NCI-H1105 treated with DMSO at 0.1 percent for 48 hours (cell line): ENCODE measurements at places on chromosomes 1 and 21.

DNA sequence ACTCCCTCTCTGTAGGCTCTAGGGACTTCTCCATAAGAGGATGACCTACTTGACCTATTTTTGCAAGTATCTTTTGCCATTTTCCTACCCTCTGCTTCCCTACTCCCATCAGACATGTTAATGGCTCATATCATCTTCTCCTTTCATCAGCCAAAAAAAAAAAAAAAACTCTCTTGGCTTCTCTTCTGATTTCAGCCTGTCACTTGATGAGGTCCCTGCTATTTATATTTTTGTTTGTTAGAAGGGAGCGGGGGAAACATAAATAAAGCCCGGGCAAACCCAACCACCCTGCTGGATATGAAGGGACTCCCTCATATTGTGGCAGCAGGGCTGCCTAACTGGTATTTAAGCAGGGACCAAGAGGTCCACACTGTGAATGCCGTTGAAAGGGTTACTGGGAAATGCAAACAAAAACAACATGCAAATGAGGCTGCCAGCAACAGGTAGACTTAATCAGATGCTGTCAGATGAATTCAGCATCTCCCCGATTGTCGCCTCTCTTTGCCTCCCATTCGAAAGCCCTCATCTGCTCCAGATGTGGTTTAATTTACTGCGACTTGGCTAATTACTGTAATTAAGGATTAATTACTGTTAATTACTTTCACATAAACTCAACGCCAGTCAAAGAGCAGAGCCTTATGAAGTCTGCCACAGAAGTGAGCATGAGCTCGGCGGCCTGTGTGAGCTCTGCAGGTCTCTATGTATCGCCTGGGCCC, 172.3 kb downstream of the PBX1 start:
- no peak for DNase-seq

GRCh38 chr1:152186556-152187285, 27.7 kb upstream of the RPTN start:
- no peak for DNase-seq

GRCh38 chr1:1237874-1238701, 6.1 kb downstream of the B3GALT6 start:
- no peak for DNase-seq

DNA sequence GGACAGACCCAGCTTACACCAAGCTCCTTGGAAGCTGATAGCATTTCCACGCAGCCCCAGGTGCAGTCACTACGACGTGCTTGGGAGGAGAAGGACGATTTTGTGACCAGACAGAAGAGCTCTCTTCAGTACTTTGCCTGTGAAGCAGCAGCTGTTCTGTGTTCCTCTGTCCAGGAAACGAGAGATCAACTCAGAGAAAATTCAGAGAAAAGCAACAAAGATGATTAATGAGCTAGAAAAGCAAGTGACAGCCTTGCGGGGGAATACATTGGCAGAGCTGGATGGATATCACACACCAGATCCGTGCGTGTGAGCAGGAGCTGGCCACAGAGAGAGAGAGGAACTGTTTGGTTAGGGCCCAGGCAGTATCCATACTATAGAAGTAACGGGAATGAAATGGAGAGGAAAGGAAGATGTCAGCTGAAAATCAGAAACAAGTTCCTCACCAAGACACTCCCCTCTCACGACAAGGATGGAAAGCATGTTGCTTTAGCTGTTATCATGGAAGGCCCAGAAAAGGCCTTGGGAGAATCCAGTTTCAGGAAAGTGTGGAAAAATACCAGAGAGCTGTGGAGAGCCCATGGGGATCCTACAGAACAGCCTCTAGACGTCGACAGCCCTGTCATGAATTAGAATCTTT, 106.2 kb downstream of the TOMM20 start:
- no peak for DNase-seq

DNA sequence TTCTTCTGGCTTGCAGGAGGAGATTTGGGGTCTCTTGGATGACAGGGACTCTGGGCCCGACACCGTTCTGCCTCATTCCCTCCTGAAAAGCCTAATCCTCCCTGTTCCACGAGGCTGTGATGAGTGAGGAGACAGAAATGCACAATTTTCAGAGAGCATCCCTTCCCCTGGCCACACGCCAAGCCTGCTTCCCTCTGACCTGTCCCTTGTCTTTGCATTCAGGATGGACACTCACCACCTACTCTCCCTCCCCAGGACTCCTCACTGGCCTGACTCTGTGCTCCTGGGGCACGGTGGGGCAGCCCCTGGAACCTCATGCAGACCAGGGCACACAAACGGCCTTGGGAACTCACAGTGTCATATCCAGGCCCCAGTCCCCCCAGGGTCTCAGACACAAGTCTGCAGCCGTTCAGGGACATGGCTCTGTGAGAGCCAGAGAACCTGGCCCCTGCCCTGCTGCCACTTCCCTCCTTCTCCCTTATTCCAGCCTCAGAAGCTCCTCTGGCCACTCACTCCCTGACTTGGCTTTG, 3.5 kb upstream of the PRAMEF12 start:
- no peak for DNase-seq

DNA sequence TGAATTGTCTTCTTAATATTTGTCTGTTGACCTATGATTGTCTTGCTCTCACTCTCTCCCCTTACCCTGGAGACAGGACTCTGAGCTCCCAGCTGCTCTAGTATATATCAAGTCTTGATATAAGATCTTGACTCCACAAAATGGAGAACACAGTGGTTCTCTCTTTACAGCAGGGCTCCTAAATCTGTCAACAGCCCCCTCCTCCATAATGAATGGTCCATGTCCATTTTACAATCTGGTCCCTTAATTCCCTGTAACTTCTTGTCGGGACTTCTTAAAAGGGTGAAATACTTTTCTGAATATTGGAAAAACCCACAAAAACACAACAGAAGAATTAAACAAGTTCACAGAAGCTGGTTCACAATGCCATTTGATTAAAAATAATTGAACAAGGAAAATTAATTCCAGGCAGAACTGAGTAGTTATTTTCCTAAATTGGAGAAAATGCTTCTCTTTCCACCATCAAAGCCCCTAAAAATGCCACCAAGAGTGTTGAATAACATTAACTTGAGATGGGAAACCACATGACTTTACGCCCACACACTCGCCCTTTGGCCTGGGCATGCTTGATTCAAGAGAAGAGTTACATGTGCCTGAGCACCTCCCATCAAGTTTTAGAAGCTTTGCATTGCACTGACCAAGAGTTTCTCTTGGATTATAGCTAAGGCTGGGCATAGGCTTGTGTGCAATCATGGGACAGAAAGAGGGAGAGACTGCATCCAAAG, 109.8 kb downstream of the TOMM20 start:
- no peak for DNase-seq

GRCh38 chr21:20875742-20876141, 122.5 kb upstream of the NCAM2 start:
- DNase-seq, result peak; percentile 31

GRCh38 chr1:221227872-221228337, 348.7 kb downstream of the HLX start:
- DNase-seq, result no peak

DNA sequence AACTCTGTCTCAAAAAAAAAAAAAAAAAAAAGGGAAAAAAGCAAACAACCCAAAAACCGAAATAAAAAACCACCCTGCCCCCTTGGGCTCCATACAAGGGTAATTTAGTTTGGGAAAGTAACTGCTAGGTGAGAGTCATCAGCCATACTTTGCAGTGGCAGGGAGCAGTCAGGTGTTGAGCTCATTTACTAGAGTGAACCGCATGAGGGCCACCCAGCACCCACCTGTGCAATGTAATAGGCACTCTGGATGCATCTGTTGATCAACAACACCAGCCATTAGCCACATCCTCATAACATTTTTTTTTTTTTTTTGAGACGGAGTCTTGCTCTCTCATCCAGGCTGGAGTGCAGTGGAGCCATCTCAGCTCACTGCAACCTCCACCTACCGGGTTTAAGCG, 9.1 kb downstream of the INAVA start:
- no peak for DNase-seq

DNA sequence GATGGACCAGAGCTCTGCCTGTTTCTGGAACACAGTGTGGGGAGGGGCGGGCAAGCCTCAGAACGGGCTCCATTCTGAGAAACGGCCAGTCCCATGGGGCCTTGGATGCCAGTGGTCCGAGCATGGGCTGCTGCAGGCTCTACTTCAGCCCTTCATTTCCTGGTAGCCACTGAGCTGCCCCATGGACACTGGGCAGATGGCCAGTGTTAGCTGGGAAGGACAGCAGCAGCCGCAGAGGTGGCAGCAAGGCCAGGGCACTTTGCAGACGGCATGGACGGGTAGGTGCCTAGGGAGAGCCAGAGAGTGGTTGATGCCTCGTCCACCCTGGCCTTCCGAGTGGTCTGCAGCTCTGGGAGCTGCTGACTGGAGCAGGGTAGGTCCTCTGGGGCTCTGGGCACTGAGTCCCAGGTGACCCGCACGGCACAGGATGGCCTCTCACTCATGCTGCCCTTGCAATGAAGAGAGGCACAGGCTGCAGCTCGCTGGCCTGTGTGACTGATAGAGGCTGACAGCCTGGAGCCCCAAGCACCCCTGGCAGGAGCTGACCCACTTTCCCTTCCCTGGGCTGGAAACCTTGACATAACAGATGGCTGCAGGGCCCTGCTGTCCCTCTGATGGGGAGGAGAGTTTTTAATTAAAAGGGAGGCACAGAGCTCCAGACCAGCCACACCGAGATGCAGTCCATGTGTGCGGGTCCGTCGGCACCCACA, 87.7 kb upstream of the COL6A1 start:
- DNase-seq, result no peak

- DNase-seq, result no peak
Observed at GRCh38 chr1:117698398-117699160, 92.7 kb downstream of the TENT5C start.

DNA sequence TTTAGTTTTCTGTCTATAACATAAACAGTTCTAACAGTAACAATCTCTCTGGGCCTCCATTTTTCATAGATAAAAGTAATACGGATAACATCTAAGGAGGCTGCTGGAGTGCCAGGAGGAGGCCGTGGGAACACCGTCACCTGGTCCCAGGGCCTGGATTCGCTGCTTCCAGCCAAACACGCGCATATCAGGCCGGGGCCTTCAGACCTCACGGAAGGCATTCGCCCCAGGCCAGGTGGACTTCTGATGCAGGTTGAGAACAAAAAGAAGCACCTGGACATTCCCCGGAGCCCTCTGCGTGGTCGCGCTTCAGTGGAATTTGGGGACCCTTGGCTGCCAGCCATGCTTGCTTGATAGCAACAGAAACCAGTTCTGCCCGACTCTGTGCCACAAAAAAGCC, 113.1 kb upstream of the GUCA2B start:
- no peak for DNase-seq

GRCh38 chr1:55153031-55153430, 62.1 kb downstream of the USP24 start:
- no peak for DNase-seq

GRCh38 chr1:36729716-36730510, 247.2 kb upstream of the CSF3R start:
- no peak for DNase-seq

DNA sequence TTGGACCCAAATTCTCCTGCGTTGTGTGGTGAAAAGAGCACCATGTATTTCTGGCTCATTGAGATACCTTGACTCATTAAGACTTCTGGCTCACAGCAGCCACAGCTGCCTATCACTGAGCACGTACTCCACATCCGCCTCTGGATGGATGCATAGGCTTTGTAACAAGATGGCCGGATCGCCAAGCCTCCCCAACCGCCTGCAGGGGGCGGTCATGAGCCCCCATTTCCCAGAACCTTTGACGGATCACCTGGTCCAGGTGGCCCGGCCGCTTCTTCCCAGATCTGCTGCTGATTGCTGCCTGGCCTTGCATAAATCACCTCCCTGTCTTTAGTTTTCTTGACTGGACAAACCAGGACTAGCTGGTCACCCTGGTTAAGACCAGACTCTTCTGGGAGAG, 156.5 kb upstream of the KLHDC7A start:
- no peak for DNase-seq

DNA sequence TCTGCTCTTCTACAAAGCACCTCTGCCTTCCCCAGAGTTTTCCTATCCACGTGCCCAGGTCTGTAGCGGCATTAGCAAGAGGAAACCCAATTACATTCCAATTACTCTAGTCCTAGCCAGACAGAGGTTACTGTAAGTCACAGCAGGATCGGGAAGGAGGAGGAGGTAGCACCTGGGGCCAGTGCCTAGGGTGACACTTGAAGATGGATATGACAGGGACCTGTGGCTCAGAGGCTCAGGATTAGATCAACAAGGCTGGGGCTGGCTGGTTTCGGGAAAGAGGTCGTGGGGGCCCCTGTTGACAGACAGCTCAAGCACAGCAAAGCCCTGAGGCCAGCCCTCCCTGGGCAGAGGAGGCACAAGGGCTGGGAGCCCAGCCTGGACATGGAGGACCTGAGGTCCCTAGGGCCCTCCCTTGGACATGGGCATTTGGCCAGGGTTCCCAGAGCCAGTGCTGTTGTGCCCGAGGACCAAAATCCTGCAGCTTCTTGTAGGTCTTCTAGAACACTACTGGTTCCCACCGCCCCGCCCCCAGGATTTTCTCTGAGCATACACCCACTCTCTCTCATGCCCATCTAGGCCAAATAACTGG, 3.0 kb upstream of the HCRTR1 start:
- no peak for DNase-seq

- DNase-seq, result no peak
Observed at GRCh38 chr1:66210635-66211244, 323.2 kb upstream of the SGIP1 start.

DNA sequence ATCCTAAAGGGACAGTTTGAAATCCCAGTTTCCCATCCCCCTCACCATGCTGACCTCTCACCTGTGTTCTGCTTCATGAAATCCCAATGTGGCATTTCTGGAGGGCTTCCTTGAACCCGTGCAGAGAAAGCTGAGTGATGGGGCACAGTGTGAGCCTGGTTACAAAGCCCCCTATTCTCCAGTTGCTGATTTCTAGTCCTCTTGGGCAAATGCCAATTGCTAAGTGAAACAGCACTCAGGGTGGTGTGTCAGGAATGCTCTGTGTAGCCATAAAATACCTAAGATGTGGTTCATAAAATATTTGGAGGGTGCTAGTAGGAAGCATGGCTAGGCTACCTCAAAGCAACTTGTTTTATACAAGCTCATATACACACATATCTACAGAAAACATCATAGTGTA, 32.0 kb downstream of the SUSD4 start:
- DNase-seq, result no peak

DNA sequence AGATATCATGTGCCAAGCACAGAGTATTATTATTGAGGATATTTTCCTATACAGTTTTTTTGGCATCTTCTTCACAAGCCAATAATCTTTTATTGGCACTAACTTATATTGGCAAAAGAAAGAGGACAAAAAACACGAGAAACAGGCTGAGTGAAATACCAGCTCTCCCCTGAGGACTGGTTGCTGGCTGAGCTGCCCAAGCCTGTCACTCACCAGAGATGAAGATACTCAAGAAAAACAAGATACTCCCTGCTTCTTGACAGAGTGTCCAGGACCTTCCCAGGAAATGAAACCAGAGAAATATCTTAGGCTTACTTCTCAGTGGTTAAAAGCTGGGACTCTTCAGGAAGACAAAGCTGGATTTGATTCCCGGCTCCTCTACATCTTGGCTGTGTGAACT, 35.9 kb upstream of the ATP1B1 start:
- no peak for DNase-seq

DNA sequence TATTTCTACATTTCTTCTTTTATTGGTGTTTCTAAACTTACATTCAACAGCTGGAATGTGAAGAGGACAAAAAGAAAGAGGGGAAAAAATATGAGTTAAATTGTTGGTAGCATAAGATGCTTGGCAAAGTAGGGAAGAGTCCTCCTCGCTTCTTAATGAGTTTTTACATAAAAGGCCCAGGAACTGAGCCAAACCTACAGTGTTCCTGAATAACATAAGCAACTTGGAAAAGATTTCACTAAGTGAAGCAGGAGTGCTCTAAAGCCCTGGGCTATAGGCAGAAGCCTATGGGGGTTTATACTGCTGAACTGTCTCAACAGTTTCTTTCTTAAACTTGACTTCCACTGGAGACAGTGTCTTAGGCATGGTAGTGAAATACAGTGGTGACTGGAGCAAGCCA, 115.0 kb upstream of the USP25 start:
- DNase-seq, result no peak
